Caudate nucleus (tissue), 63 donors: ENCODE measurements at places on chromosomes 3 and 15.

GRCh38 chr3:23159929-23160328 is 43.2 kb upstream of the UBE2E2 start:
- DNase-seq, result no peak

DNA sequence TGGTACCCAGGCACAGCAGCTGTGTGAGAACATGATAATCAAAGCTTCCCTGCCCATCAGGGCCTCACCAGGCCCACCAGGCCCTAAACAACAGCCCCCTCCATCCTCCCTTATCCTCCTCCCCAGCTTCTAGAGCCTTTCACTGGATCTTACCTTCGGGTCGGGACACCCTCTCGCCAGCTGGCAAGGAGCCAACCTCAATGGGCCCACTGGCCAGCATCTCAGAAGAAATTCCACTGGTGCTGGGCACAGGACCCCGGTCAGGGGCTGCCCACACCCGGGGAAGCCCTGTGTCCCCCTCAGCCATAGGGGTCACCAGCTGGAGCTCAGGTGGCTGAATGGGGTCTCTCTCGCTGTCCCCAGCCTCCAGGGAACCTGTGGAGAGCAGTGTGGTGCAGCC is 6.8 kb upstream of the QARS1 start:
- DNase-seq, result no peak

- no peak for DNase-seq
These were observed 149.5 kb downstream of the PLCH1 start for GRCh38 chr3:155595371-155595770.

GRCh38 chr3:147838652-147839051 is 429.5 kb downstream of the ZIC1 start:
- no peak for DNase-seq

- no peak for DNase-seq
These were observed 44.7 kb upstream of the INO80 start for GRCh38 chr15:41160639-41161315.

DNA sequence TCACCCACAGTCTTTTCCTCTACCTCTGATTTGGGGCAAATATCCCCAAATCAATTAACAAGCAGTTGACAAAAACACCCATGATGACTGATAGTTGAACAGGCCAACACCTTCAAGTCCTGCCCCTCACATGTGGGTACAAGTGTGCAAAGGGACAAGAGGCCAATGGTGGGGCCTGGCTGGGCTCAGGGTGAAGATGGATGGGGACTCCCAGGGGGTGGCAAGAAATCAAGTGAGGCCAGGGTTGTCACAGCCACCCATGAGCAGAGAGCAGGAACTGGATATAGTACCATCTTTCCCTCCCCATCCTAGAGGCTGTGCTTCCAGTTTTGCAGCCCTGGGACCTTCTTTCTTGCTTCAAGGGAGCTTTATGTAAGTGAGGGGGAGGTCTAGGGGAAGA is 270.2 kb upstream of the TOPAZ1 start:
- no peak for DNase-seq

GRCh38 chr15:41487802-41488201 is 5.9 kb upstream of the ITPKA start:
- no peak for DNase-seq

DNA sequence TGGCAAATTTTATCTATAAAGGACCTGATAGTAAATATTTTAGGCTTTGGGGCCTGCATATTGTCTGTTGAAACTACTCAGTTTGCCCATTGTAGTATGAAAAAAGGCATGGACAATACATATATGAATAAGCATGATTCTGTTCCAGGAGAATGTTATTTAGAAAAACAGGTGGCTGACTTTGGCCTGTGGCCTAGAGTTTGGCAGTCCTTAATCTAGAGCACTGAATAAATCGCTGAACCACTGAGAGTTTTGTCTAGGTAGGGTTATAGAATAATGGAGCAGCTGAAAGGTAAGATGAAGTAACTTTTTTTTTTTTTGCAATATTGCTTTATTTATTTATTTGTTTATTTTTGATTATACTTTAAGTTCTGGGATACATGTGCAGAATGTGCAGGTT is 75.0 kb downstream of the LRRC49 start:
- DNase-seq, result no peak

GRCh38 chr3:125061170-125061569 is 5.4 kb upstream of the HEG1 start:
- DNase-seq, result no peak

GRCh38 chr15:67190326-67190725 is 64.1 kb downstream of the AAGAB start:
- no peak for DNase-seq

GRCh38 chr15:33094336-33094735 is 100.2 kb downstream of the FMN1 start:
- DNase-seq, result no peak

DNA sequence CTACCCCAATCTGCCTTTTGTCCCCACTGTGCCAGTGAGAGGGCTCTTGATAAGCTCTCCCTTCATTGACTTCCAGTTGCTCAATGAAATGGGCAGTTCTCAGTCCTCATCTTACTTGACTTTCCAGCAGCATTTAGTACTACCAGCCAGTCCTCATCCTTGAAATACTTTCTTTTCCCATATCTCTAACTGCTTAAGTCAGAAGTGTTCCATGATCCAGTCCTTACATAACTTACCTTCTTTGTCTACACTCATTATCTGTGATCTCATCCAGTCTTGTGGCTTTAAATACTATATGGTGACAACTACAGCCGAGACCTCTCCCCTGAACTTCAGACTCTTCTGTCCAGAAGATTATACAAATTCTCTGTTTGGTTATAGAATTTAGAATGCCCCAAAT is 28.7 kb downstream of the RARRES1 start:
- DNase-seq, result no peak
